ENCODE measurements at places on chromosomes 6 and 20. TPM values are rescaled to one million over a fixed set of nuclear protein-coding genes. Genes with fewer than 3 reads are reported as not detected.

DNA sequence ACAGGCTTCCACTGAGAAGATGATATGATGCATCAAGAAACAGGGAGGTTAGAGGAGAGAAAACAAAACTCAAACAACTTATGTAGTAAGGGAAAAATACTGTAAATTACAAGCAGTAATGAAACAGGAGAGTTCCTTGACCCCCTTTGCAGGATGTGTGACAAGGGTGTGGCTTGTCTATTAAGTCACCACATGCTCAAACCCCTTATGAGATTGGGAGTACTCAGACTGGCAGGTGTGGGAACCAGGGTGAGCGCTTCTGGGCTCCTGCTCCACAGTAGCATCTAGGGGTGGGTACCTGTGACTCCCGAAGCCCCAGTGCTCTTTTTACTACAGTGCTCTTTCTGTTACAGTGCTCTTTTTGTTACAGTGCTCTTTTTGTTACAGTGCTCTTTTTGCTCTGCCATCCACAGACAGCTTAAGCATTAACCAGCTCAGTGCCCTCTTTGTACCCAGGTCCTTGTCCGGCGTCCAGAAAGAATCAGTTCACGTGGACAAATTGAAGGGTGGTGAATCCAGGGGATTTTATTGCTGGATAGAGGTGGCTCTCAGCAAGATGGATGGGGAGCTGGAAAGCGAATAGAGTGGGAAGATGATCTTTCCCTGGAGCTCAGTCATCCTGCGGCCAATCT, 28.7 kb downstream of the OLIG3 start:
- DNase-seq = no peak

DNA sequence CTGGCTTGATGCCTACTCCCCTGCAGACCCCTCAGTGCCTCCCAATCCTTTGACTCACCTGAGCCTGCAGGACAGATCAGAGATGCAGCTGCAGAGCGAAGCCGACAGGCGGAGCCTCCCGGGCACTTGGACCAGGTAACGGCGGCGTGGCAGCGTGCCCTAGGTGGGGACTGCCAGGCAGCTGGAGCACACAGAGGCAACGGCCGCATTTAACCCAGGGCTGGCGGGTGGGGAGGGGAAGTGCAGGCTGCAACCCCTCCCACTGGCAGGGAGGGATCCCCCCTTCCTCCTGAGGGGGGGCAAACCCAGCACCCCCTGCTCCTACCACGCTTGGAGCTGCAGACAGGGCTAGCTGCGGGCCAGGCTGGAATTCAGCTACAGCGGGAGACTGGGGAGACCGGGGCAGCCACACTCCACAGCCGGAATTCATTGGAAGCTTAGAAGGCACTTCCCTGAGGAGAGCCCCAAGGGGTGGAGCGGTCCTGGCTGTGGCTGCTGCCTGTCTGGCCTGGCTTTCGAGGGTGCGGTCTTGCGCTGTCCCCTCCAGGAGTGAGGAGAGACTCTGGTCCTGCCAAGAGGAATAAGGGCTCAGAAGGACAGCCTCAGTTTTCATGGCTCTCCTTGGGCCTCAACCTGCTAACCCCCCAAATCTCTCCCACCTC, at the start of gene MATN4:
Gene MATN4, minus strand, starts transcription at position 183 of the 662 bp plus-strand sequence. CDS start 2,717 bp downstream, outside the sequence.
- no peak for DNase-seq

Gene IRF4
- 0.07 TPM for total RNA-seq

GRCh38 chr20:10247440-10247839, 28.8 kb downstream of the SNAP25 start:
- DNase-seq = no peak

Gene MYH7B
- 0.13 TPM for total RNA-seq

Gene DUSP15
- not detected for total RNA-seq

Gene IL17A
- total RNA-seq = not detected

Gene OXT
- not detected for total RNA-seq

Gene PRDM1
- 1.5 TPM for total RNA-seq

DNA sequence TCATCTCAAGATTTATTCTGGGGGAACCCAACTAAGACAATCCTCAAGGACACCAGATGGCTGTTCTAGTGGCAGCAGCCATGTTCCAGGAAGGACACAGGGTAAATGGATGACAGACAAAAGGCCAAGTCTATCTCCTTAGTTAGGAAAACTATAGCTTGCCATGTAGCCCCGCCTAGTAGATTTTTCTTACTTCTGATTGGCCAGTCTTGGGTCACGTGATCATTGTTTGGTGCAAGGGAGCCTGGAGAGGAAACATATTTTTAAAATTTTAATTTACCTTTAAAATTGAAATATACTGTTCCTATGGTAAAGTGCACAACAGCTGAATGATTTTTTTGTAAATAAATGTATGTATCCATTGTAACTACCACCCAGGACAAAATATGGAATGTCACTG, 4.4 kb upstream of the KCNS1 start:
- DNase-seq = no peak

DNA sequence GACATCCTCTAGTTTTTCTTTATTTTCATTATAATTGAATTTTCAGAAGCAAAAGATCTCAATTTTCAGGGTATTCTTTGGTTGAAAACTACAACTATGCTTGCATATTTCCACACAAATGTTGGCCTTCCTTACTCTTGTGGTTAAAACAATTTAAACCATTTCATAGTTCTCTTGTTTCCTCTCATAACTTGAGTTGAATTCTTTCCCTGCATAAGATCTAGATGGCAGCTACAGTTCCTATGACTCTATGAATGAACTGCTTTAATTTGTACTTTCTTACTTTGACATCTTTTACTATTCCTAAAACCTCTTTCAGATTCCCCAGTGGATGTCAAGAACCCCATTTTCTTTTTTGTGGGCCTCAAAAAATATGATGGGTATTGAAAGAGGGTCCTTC, 564.5 kb downstream of the NKAIN2 start:
- DNase-seq = no peak

GRCh38 chr6:1146500-1146899, 165.4 kb upstream of the FOXQ1 start:
- no peak for DNase-seq

DNA sequence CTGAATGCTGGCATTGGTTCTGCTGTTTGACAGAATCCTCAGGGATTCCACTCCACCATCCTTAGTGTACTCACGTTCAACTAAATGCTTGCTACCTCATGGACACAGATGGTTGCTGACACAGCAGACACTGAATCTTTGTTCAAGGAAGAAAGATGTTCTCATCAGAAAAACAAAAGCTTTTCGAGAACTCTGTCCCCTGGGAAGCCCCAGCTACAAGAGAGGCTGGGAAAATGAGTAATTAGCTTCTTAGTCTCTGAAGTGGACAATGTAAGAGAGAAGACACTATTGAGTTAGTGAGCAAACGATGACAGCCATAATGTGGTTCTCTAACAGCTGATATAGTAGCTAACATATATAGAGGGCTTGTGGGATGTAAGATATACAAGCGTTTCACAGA, 30.9 kb upstream of the ENPP5 start:
- no peak for DNase-seq

GRCh38 chr6:16092140-16092539, 36.7 kb upstream of the MYLIP start:
- peak; percentile 17 for DNase-seq

Gene CDSN
- not detected for total RNA-seq

DNA sequence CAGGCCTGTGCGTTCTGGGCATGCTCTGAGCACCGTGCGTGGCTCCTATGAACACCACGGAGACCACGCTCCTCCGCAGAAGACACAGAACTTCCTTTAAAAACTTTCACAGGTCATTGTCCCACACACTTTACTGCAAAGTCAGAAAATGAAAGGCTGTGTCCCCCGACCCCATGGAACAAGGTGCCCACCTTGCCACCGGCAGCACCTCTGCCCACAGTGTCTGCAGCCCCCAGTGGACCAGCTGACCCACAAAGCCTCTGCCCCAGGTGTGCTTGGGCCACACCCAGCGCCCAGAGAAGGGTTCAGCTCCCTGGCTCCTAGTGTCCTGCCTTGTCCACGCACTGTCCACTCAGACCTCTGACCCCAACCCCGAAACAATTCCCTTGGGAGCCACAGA, 8.7 kb downstream of the TAF4 start:
- no peak for DNase-seq

GRCh38 chr6:168601546-168601945, 160.6 kb downstream of the SMOC2 start:
- DNase-seq = no peak

DNA sequence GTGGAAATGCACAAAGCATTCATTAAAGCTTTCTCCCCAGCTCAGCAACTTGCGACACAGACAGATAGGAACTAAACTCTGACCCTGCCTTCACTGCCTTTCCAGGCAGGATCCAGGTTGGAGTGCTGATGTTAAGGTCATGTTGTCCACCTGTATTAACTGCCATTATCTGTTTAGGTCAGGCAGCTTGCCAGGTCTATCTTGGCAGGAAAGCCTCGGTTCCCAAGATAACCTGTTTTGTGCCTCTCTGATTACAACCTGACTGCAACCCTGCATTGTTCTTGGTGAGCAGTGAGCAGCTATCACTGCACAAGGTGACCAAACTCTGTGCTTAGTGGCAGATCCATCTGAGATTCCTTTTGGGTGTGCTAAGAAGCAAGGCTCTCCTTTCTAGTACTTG, 23.2 kb upstream of the ELOVL2 start:
- no peak for DNase-seq

Gene TRIM10
- not detected for total RNA-seq

GRCh38 chr20:32017711-32018251, 7.5 kb downstream of the CCM2L start:
- DNase-seq = no peak

DNA sequence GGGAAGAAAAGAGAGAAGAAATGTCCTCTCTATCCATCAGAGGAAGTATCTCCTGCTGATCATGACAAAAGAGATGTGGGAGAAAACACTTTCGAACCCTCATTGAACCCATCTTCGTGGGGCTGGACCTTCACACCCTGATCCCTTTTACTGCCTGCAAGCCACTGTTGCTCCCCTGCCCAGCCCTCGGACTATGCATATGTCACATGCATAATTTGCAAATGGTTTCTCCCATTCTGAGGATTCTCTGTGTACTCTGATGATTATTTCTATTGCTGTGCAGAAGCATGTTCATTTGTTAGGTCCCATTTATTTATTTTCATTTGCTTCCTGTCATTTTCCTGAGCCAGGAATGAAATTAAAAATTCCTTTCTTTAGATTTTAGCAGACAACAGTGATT, 64.7 kb downstream of the DNAAF9 start:
- no peak for DNase-seq

Gene ADGB
- total RNA-seq = not detected

DNA sequence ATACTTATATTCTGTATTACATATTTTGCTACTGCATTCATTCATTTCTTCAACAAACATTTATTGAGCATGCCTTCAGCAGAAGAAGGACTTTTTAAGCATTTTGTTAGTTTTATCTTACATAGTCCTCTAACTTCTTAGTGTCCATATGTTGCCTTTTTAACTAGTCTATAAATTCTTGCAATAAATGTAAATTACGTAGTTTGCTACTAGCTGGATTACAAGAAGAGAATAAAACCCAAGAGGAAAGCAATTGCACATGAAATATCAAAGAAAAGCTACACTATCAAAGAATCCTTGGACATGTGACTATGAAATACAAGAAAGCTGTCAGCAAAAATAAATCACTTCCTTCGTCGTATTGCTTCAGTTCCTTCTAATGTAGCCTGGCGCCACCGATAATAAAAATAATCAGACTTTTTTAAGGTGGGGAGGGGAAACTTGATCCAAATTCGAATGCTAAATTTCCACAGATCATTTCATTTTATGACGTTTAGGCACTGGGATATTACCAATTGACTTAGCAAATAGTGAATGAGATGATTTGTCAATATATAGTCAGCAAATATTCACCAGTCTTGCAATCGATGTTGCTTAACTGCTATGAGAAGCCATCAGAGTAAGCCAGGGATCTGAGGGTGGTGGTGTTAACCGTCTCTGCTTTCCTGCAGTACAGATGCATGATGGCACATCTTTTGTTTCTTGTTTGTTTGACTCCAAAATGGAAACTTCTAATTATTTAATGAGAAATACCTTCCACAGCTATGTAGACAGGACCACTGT, 258.7 kb upstream of the EXOC2 start:
- DNase-seq = no peak

GRCh38 chr6:13308332-13308731, 20.0 kb downstream of the TBC1D7 start:
- DNase-seq = no peak

Gene CYP24A1
- not detected for total RNA-seq

- no peak for DNase-seq
Measured at GRCh38 chr20:51506527-51507215, 35.8 kb downstream of the NFATC2 start.

GRCh38 chr20:46178891-46179290, 60.8 kb downstream of the CD40 start:
- DNase-seq = no peak

DNA sequence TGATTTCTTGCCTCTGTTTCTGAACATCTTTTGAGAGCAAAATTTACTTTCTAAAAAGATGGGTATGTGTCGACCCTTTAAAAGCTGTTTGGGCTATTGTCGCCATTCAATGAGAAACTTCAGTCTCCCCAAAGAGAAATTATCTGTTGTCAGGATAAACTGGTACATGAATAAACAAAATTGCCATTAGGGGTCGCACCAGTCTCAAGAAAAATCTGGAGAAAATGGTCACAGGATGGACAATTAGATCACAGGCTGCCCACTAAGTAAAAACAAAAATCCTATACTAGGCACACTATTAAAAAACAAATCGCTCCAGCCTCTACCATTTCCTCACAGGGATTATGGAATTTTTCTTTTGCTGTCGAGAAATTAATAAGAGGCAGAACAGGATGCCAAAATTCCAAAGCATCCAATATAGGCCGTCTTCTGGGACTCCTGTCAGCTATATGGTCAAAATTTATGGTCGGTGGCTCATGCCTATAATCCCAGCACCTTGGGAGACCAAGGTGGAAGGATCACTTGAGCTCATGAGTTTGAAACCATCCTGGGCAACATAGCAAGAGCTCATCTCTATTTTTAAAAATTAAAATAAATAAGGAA, 5.5 kb upstream of the HLA-E start:
- peak; percentile 47 for DNase-seq

Gene GRIK2
- not detected for total RNA-seq

Gene PI16
- under 0.01 TPM for total RNA-seq

Gene HLA-DQB1
- not detected for total RNA-seq

Gene SEL1L2
- total RNA-seq = not detected

Gene FAM184A
- 0.26 TPM for total RNA-seq

DNA sequence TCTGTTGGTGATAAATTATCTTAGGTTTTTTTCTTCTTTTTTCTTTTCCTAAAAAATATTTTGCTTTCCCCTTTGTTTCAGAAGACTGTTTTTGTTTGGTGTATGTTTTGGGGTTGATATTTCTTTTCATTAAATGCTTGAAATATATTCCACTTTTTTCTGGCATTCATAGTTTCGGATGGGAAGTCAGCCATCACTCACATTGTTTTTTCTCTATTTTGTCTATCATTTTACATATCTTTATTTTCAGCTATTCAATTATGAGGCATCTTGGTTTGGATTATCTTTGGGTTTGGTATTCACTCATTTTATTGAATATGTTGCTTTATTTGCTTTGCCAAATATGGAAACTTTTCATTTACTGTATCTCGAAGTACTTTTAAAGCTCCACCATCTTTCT, 600.5 kb upstream of the EYS start:
- DNase-seq = no peak

GRCh38 chr6:106630366-106630765, 988 bp downstream of the QRSL1 start:
- DNase-seq = no peak
